ENCODE measurements at places on chromosomes 7 and 10. TPM values are rescaled to one million over a fixed set of nuclear protein-coding genes. Genes with fewer than 3 reads are reported as not detected.

The NUTM2A gene
- total RNA-seq, result 2.9 TPM

GRCh38 chr10:20313665-20314064 is 497.4 kb downstream of the PLXDC2 start:
- no peak for DNase-seq
- H3K36me3 ChIP-seq, result no peaks in the 10 kb centered on the region
- H3K4me3 ChIP-seq, result no peak overlapping the region

GRCh38 chr7:80838643-80839042 is 80.2 kb downstream of the SEMA3C start:
- peaks cover 22% of the 10 kb centered on the region for H3K4me1 ChIP-seq
- DNase-seq, result no peak
- H3K27me3 ChIP-seq, result no peaks in the 10 kb centered on the region
- H3K4me3 ChIP-seq, result no peak overlapping the region
- no peaks in the 10 kb centered on the region for H3K36me3 ChIP-seq

- H3K4me1 ChIP-seq, result peaks cover 3% of the 10 kb centered on the region
- no peak overlapping the region for H3K4me3 ChIP-seq
- H3K36me3 ChIP-seq, result no peaks in the 10 kb centered on the region
- no peak overlapping the region for H3K27ac ChIP-seq
- H3K27me3 ChIP-seq, result no peaks in the 10 kb centered on the region
These were observed 6.1 kb upstream of the BLVRA start for GRCh38 chr7:43752411-43752810.

DNA sequence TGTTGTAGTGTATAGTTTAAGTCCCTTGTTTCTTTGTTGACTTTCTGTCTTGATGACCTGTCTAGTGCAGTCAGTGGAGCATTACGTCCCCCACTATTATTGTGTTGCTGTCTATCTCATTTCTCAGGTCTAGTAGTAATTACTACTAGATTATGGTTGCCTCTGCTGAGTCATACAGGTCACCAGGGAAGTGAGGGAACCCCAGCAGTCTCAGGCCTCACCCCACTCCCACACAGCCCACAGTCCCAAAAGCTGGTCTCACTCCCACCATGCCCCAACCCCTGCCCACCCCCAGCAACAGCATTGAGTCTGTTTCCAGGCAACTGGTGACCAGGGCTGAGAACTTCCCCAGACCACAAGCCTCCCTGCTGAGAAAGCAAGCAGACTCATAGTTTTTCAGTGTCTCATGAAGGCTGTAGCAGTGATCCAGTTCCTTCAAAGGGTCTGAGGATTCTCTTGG is 88.0 kb downstream of the PLXDC2 start:
- no peaks in the 10 kb centered on the region for H3K36me3 ChIP-seq
- no peaks in the 10 kb centered on the region for H3K27me3 ChIP-seq
- H3K4me1 ChIP-seq, result peaks cover 5% of the 10 kb centered on the region
- no peak for DNase-seq
- no peak overlapping the region for H3K4me3 ChIP-seq

- peak overlapping the region; percentile 100 for H3K27ac ChIP-seq
- H3K4me3 ChIP-seq, result peak overlapping the region; percentile 90
- H3K4me1 ChIP-seq, result peaks cover 29% of the 10 kb centered on the region
- no peaks in the 10 kb centered on the region for H3K27me3 ChIP-seq
These were observed 600 bp downstream of the SIRT1 start for GRCh38 chr10:67884842-67885670.

- DNase-seq, result no peak
- H3K27me3 ChIP-seq, result no peaks in the 10 kb centered on the region
- H3K4me3 ChIP-seq, result no peak overlapping the region
- no peaks in the 10 kb centered on the region for H3K36me3 ChIP-seq
- no peak overlapping the region for H3K27ac ChIP-seq
- no peaks in the 10 kb centered on the region for H3K4me1 ChIP-seq
These were observed 147.4 kb downstream of the CXCL12 start for GRCh38 chr10:44237364-44238049.

GRCh38 chr7:156128496-156128895 is 316.2 kb upstream of the SHH start:
- H3K4me1 ChIP-seq, result no peaks in the 10 kb centered on the region
- DNase-seq, result no peak
- no peaks in the 10 kb centered on the region for H3K27me3 ChIP-seq
- no peak overlapping the region for H3K4me3 ChIP-seq

The ADRB1 gene
- total RNA-seq, result 1.1 TPM

DNA sequence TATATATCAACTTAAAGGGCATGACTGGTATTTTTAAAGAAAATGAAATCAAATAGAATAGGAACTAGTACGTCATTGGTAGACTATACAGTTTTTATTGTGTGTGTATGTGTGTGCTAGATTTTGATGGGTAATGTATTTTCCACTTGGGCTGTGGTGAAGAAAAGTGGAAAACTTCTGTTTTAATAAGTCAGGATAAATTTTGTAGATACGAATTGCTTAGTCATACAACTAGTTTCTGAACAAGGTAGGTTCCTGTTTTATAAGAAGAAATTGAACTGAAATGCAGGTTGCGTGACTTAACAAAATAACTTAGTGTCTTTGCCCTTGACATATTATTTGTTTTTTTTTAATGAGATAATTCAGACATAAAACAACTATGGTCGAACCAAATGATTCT is 24.3 kb downstream of the UBN2 start:
- H3K4me3 ChIP-seq, result no peak overlapping the region
- H3K27ac ChIP-seq, result no peak overlapping the region
- H3K4me1 ChIP-seq, result no peaks in the 10 kb centered on the region
- H3K27me3 ChIP-seq, result no peaks in the 10 kb centered on the region
- peaks cover 57% of the 10 kb centered on the region for H3K36me3 ChIP-seq

The MXI1 gene
- total RNA-seq, result 77.9 TPM

DNA sequence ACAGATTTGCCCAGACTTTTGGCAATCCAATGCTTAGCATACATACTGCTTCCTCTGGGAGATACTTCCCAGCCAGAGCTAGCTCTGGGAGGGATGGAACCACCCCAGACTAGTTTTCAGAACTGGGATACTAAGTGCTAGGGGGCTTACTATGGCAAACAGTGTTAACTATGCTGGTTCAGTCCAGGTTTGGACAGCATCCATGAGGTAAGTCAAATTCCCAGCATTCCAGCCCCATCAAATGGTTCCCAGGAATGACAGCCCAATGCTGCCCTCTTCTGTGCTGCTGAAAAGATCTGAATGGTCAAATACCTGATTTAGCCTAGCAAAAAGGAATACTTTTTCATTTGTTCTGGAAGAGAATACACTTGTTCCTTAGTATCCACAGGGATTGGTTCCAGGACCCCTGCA is 141.7 kb upstream of the CCDC6 start:
- H3K27me3 ChIP-seq, result no peaks in the 10 kb centered on the region
- H3K4me1 ChIP-seq, result peaks cover 4% of the 10 kb centered on the region
- no peak overlapping the region for H3K4me3 ChIP-seq
- no peak overlapping the region for H3K27ac ChIP-seq

The BMI1 gene
- total RNA-seq, result 24.4 TPM

DNA sequence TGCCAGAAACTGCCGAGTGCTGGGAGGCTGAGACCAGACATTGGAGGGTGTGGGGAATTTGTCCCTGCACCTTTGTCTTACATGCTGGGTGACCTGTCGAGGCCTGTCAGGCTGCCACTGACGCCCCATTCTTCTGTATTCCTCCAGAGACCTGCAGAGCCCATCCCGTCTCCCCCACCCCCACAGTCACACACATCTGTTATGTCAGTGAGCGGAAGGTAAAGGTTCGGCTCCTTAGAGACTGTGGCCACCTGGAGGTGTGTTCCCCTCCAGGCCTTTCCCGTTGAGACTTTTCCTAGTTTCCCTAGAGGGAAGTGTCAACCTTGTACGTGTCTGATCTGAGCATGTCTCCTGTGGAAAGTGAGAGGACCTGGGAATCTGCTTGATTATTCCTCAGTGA is 84.5 kb downstream of the ATXN7L1 start:
- peaks cover 8% of the 10 kb centered on the region for H3K36me3 ChIP-seq
- peaks cover 8% of the 10 kb centered on the region for H3K4me1 ChIP-seq
- no peaks in the 10 kb centered on the region for H3K27me3 ChIP-seq
- DNase-seq, result no peak
- H3K27ac ChIP-seq, result no peak overlapping the region

The ZNF138 gene
- total RNA-seq, result 24.4 TPM

- H3K36me3 ChIP-seq, result no peaks in the 10 kb centered on the region
- DNase-seq, result no peak
- no peaks in the 10 kb centered on the region for H3K27me3 ChIP-seq
These were observed 604.5 kb upstream of the STEAP1 start for GRCh38 chr7:89549768-89550167.

The ZNF804B gene
- total RNA-seq, result not detected

The RPEL1 gene
- not detected for total RNA-seq

GRCh38 chr7:2723138-2723850 is 35.3 kb downstream of the AMZ1 start:
- no peak for DNase-seq
- H3K4me1 ChIP-seq, result no peaks in the 10 kb centered on the region
- no peak overlapping the region for H3K4me3 ChIP-seq
